Astrocyte of the spinal cord (primary cell): ENCODE measurements at places on chromosomes 1 and 21.

DNA sequence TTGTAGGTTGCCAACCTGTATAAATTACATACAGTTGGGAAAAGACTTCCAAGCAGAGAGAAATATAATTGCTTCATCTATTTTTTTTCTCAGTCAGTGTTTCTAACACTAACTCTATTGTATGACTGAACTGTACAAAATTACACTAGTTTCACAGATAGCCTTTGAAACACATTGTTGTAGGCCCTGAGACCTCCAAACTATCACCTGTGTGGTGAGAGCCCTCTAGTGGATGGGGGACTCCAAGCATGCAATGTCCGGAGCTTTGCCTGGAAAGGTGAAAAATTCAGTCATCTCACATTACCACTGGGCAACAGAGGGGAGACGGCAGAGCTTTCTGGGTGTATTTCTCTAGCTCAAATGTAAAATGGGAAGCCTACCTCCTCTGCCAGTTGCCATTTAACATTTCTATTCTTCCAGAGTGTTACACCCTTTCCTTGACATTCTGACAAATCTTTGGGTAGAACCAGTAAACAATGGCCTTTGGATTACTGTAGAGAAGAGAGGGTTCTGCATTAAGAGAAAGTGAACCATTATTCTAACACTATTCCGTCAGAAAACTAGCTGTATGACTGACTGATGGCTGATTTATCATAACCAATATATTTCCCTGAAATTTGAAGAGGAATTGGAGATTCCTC, 212.2 kb downstream of the LYPLAL1 start:
- DNase-seq, result peak; percentile 64

GRCh38 chr1:16006010-16006409, 2.0 kb downstream of the SRARP start:
- DNase-seq, result no peak

DNA sequence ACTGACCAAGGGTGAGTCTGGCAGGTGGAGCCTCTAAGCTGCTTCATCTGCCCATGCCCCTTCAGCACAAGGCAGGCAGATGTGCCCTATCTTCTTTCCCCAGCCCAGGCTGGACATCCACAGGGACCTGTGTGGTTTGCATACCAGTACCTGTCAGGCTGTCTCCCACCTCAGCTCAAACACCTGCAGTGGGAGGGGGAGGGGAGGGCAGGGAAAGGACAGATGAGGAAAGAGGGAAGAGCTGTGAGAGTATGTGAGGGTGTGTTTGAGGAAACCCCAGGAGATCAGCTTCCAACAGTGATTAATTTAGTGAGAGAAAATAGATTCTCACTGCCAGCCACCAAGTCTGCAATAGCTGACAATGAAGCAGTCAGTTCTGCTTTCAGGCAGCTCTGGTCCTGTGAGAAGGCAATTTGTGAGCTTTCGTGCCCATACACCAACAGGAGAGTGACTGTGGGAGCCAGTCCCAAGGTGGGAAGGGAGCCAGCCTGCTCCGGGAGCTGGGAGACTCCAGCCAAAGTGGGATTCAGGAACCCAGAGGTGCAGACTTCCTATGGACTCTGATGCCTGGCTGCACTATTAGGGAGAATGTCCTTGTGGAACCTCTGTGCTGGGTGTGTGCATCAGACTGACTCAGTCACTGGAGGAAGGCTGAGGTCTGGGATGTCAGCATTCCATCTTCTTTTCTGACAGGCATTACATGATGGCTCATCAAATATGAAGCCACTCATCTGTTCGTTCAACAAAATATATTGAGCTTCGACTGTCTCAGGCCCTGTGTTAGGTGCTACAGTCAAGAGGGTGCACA, 59.7 kb downstream of the TNR start:
- no peak for DNase-seq

GRCh38 chr1:33121728-33122127, 40.8 kb downstream of the AZIN2 start:
- no peak for DNase-seq

GRCh38 chr1:109639841-109640184, 16.1 kb upstream of the GSTM4 start:
- DNase-seq, result no peak

DNA sequence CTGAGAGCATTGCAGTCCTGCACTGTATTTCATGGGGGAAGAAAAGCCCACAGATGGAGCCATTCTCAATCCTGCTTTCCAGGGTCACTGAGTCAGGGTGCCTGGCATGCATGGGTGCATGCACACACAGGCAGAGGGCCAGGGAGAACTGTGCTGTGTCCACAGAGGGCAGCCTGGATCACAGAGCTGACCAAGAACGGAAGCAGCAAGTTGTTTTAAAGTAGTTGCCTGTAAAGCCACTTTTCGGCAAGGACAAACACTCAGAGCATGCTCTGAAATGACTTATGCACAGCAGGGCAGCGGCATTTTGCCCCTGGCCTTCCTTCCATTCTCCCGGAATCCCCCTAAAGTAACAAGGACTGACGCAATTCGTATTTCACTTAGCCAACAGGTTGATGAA, 3.6 kb downstream of the ERG start:
- peak; percentile 47 for DNase-seq

- DNase-seq, result peak; percentile 89
Measured at GRCh38 chr1:10796029-10796944, at the start of gene CASZ1. CASZ1 (minus strand) TSS chr1:10796646; CDS start chr1:10693889, 102,757 bp downstream.

DNA sequence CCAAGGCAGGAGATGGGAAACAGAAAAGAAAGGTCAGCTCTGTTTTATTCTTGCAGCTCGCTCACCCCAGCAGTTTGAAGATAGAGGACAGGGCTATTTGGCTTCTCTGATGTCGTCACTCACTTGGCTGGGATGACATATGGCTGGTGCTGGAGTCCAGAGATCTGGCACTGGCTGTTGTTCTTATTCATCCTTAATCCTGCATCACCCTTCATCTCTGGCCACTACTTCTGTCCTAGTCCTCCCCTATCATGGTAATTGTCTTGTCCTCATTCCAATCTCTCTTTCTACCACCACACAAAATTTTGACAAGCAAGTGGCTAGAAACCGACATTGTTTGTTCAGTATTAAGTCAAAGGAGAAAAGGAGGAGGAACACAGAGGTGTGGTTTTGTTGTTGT, 103.8 kb upstream of the PDE4B start:
- no peak for DNase-seq

DNA sequence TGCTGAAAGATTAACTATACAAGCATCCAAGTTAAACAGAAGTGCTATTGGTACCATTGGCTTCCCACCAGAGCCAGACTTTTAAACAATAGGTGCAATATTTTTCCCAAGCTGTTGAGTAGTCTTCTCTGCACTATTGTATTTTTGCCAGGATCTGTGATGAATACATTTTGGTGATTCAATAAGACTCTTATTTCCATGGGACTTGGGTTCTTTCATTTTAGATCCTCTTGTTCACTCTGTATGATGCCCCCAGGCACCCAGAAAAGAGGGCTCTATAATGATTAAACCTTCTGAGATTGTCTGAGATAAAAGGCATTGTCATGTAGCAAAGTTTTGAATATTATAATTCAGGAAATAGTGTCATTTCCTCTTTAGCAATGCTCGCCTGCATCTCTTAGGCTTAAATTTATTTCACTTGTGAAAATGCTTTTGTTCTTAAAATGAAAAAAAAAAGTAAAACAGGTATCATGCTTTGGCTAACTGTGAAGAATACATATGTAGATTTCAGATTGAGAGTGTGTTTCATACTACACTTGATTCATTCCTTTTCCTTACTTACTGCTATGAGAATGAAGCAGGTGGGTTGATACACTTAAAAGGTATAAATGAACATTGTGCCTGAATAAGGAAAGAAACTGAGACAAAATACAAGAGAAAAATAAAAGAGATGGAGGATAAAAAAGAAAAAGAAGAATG, 275.0 kb downstream of the HMCN1 start:
- DNase-seq, result peak; percentile 66

DNA sequence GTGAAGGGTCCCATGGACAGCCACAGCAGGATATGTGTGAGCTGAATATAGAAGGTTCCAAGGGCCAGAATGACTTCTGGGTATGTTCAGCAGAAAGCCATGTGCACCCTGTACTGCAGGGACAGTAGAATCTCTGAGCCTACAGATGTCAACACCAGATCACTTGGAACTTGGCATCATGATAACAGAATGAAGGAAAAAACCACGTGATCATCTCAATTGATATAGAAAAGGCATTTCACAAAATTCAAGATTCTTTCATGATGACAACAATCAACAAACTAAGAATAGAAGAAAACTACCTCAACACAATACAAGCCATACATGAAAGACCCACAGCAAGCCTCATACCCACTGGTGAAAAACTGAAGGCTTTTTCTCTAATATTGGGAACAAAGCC, 885 bp upstream of the KRTAP12-2 start:
- no peak for DNase-seq

GRCh38 chr21:42027822-42028765, 17.9 kb upstream of the ZBTB21 start:
- no peak for DNase-seq

- no peak for DNase-seq
Measured at GRCh38 chr1:19771350-19771749, 28.4 kb downstream of the TMCO4 start.

DNA sequence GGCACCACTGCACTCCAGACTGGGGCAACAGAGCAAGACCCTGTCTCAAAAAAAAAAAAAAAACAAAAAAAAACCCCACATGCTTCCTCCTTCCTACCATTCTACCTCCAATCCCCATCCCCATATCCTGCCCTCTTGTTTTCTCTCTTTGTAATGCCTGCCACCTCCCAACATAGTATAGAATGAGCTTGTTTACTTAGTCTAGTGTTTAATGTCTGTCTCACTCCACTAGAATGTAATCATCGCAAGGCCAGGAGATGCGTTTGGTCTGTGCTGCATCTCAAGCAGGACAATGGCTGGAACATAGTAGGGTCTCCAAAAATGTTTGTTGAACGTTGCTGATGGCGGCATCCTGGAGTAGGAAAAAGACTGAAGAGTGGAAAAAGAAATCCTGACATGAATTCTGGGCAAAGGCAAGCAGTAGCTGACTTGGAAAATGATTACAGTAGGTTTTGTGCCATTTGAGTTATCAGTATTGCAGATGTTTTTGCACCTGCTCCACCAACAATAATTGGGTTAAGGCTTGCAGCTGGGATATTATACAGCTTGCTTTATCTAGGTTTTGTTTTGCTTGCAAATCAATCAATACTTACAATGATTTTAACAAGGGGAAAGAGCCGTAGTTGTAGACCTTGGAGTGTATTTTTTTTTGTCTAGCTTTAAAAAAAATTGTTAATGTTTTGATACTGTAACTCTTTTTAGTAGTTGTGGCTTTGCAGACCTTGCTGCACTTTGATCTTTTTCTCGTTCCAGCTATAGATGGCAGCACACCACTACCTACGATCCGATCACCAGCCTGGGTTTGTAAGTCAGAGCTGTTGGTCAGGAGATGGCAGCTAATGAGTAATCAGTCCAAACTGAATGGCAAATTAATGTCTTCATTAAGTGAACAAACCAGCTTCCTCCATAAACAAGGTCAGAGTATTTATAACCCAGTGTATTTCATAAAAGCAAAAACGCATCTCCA, 62.4 kb downstream of the BACH1 start:
- no peak for DNase-seq

- peak; percentile 92 for DNase-seq
Measured at GRCh38 chr1:224503161-224504118, 68.8 kb upstream of the WDR26 start.

GRCh38 chr21:45280178-45280821, 7.4 kb downstream of the POFUT2 start:
- DNase-seq, result no peak

DNA sequence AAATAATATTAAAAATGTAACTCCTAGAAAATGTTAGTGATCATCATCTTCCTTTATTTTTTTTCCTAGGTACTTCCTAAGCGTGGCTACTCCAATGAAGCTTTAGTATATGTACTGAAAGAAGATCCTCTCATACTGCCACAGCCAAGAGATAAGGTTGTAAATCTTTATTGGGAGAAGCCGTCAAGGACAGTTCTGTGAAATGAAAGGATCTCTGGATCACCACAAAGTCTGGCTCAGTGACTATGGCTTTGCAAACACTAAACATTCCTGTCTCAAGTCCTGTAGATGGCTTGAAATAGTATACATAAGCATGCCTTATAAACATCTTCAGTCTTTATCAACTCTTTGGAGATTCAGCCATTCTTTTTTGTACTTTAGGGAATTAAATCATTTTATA, 61.2 kb upstream of the DPH5 start:
- DNase-seq, result no peak

- DNase-seq, result peak; percentile 39
Measured at GRCh38 chr1:232962761-232963745, 12.6 kb downstream of the NTPCR start.

- no peak for DNase-seq
Measured at GRCh38 chr1:192747943-192748342, 60.9 kb upstream of the RGS2 start.

DNA sequence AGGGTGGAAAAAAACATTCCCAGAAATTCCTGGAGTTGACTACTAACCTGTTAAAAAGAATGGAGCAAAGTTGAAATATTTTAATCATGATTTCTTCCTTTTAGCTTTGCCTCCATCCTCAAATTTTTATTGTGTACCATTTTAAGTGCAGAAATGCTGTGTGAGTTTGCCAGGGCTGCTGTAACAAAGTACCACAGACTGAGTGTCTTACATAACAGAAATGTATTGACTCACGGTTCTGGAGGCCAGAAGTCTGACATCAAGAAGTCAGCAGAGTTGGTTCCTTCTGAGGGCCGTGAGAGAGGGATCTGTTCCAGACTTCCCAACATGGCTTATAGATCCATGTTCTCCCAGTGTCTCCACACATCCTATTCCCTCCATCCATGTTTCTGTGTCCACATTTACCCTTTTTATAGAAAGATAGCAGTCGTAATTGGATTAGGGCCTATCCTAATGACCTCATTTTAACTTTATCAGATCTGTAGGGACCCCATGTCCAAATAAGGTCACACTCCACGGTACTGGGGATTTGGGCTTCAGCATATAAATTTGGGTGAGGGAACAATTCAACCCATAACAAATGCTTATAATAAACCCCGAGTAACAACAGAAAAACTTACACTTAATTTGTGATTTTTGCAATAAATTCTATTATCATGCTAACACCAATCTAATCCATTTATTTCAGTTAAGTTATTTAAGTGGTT, 12.7 kb downstream of the SNX7 start:
- peak; percentile 35 for DNase-seq

GRCh38 chr1:39957299-39958015, 2.5 kb downstream of the MFSD2A start:
- DNase-seq, result no peak

GRCh38 chr1:178542554-178543289, 29.8 kb downstream of the TEX35 start:
- DNase-seq, result peak; percentile 88

GRCh38 chr1:181351740-181352139, 131.6 kb upstream of the CACNA1E start:
- no peak for DNase-seq

- no peak for DNase-seq
Measured at GRCh38 chr1:53377438-53377841, 49.6 kb upstream of the LRP8 start.

DNA sequence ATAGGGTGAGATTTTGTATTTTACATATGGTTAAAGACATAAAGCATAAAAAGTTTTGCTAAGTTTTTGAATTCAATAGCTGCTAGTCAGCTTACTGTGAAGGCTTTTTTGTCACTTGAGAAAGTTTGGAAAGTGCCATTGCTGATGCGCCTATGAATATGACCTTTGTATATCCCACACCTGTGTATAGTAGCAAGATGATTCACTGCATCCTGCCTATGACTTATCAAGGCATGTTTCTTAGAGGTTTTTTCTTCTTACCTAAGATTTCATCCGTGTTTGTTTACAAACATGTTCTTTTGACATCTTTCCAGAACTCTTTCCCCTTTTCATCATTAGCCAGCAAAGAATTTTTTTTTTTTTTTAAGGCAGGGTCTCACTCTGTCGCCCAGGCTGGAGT, 51.5 kb downstream of the PRKAA2 start:
- no peak for DNase-seq

GRCh38 chr1:3054474-3054873, 14.5 kb upstream of the PRDM16 start:
- no peak for DNase-seq
